COLO829 (cell line): ENCODE measurements at places on chromosomes 6 and 20.

- no peak for DNase-seq
Observed at GRCh38 chr6:46914279-46914810, 7.4 kb downstream of the ADGRF5 start.

DNA sequence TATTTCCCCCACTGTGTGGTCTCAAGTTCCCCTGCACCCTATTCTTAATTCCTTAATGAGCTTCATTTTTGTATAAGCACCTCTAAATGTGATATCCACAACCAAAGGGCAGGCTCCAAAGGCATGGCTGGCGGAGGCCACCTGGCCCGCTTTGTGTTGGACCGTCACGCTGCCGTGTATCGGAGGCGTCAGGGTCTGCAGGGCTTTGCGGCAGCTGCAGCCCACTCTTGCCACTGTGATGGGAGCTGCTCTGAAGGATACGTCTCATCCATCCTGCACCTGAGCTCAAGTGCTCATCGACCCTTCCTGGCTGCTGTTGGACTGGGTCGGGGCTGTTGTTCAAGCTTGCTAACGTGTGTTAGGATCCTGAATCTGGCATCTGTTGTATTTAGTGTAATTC, 177.6 kb downstream of the ARID1B start:
- no peak for DNase-seq

DNA sequence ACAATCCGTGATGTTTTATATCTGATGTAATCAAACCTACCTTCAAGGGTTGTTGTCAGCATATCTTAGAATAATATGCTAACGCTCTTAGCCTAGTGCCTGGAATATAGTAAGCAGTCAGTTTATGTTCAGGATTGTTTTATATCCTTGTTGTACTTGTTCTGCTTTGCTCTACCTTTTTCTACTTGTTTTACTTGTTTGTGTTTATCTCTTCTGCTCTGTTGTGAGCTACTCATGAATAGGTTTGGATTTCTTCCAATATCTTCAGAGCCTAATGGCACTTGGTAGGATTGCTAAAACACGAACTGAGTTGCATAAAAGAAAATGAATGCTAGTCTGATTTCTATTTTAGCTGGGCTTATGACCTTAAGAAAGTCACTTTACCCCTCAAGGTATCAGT, 40.1 kb downstream of the DNAH8 start:
- DNase-seq: no peak

- no peak for DNase-seq
Observed at GRCh38 chr6:129014302-129014701, 131.4 kb downstream of the LAMA2 start.

DNA sequence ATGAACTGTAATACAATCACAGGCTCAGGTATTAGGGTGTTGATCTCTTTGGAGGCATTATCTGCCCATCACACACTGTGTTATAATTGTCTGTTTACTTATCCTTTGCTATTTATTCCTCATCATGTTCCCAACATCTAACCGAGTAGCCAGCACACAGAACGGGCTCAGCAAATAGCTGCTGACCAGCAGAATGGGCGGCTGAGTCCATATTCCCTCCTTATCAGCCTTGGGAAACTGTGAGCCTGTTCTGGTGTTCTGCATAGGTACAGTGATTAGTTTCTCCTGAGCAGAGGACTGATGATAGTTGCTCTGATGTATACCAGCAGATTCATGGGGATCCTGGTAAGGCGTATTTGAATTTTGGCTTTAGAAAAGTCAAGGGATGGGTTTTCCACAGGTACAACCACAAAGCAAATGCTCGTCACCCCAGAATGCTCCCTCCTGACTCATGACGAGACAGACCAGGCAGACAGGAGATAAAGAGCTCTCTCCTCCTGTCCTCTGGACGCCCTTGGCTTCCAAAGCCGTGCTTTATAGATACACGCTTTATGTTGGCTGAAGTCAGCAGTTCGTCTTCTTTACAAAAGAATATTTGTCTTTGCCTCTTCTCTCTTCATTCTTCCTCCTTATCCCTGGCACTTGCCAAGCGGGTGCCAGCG, 166.7 kb downstream of the TTLL2 start:
- DNase-seq: peak; percentile 56

- DNase-seq: no peak
Observed at GRCh38 chr6:15274692-15275387, 29.0 kb downstream of the JARID2 start.

GRCh38 chr6:16331384-16332174, 93.2 kb downstream of the GMPR start:
- DNase-seq: peak; percentile 91

- peak; percentile 75 for DNase-seq
Observed at GRCh38 chr6:33815854-33816253, 12.1 kb upstream of the MLN start.

GRCh38 chr6:35164277-35164676, 23.1 kb upstream of the TCP11 start:
- no peak for DNase-seq

DNA sequence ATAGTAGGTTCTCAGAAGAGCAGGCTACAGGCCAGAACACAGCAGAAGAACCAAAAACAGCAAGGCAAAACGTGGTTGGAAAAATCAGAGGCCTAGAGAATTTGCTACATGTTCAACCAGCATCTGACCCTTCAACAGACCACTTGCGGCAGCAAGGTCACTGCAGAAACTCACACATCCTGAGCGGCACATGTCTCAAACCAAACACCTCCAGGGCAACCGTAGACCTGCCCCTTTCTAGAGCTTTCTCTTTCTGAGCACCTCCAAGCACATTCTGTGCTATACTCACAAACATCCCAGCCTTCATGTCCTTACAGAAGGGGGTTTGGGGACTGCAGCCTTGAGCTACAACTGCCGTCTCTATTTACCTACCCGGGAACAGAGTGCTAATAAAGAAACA, 52.6 kb downstream of the GFOD1 start:
- DNase-seq: no peak

- DNase-seq: no peak
Observed at GRCh38 chr20:40275738-40276137, 413.3 kb downstream of the MAFB start.

DNA sequence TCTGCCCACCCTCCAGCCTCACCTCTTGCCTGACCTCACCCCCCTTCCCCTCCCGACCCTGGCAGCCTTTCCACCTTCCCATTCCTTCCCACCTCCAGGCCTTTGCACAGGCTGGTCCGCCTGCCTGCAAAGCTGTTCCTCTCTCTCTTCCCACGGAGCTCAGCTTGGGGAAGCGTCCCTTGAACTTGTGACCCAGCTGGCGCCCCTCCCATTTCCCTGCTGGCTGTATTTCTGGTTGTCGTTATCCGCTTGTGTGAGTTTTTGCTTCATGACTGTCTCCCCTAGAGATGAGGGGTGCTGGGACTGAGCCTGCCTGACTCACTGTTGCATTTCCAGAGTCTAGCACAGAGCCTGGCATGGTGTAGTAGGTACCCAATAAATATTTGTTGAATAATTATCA, 32.5 kb downstream of the VSTM2L start:
- DNase-seq: no peak

GRCh38 chr6:87322304-87323212, at the start of gene SMIM8:
Gene SMIM8, plus strand, starts transcription at chr6:87322588. Its CDS starts 14,444 bp downstream, at chr6:87337032.
- peak; percentile 64 for DNase-seq
